ENCODE measurements at places on chromosomes 6 and 20.

GRCh38 chr20:63054681-63055240 lies 48.0 kb upstream of the BHLHE23 start:
- no peak for DNase-seq

DNA sequence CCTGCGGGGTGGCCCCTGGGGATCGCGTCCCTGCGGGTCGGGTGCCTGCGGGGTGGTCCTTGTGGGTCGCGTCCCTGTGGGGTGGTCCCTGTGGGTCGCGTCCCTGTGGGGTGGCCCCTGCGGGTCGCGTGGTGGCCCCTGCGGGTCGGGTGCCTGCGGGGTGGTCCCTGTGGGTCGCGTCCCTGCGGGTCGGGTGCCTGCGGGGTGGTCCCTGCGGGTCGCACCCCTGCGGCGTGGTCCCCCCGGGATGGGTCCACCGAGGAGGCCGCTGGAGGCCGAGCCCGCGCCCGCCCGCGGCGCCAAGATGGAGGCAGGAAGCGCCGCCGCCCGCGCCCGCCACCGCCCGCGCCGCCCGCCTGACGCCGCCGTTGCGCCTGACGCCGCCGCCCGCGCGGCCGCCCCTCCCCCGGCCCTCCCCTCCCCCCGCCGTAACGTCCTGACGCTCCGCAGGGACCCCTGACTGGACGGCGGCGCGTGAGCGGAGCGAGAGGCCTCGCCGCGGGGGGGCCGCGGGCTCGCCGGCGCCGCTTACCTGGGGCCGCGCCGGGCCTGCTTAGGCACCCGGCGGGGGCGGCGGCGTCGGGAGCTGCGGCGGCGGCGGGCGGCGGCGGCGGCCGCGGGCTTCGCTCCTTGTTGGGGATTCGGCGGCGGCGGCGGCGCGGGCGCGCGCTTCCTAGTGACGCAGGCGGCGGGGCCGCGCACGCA lies at the start of gene GMEB2:
Gene GMEB2 (minus strand): TSS at position 678 of the 705 bp plus-strand sequence. CDS start 7,704 bp downstream, outside the sequence.
- DNase-seq, result peak; percentile 57

- peak; percentile 38 for DNase-seq
These were observed 290.6 kb upstream of the ZNF337 start for GRCh38 chr20:25987073-25987927.

DNA sequence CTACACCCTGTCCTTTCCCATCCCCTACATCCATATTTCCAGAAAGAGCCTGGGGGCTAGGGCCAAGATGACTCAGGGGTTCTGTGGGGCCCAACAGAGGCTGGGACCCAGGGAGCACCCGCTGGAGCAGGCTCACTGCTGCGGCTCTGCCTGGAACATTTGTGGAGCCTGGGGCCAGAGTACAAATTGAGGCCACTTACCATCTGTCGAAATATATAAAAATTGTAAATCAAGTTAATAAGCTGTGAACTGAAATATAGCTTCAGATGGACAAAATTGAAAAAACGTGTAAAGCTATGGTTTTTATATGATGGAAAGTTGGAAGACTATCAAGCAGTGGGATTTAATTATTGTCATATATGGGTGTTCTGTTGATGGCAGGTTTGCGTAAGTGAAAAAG lies 82.9 kb upstream of the ATXN1 start:
- no peak for DNase-seq

- DNase-seq, result no peak
These were observed 6.9 kb downstream of the GRM4 start for GRCh38 chr6:34138914-34139510.

GRCh38 chr6:35185971-35186370 lies 27.8 kb upstream of the SCUBE3 start:
- DNase-seq, result no peak

DNA sequence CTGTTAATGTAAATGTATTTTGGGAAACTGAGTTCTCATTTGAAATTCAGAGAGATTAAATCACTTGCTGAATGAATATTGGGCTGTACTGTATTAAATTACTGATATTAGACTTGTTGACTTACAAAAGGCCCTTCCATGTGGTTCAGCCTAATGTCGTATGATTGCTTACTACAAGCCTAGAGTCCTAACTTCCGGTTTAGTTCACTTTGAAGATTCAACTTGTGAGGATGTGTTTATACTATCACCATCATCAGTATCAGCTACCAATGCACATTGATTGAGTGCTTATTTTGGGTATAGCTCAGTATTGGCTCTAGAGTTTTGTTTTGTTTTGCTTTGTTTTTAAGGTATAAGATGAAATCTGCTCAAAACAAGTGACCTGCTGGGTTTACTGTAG lies 48.3 kb downstream of the FAM217A start:
- DNase-seq, result no peak

- DNase-seq, result no peak
These were observed 70.9 kb downstream of the LCA5 start for GRCh38 chr6:79466207-79466834.

- DNase-seq, result no peak
These were observed 10.8 kb downstream of the HBS1L start for GRCh38 chr6:135043846-135044245.

DNA sequence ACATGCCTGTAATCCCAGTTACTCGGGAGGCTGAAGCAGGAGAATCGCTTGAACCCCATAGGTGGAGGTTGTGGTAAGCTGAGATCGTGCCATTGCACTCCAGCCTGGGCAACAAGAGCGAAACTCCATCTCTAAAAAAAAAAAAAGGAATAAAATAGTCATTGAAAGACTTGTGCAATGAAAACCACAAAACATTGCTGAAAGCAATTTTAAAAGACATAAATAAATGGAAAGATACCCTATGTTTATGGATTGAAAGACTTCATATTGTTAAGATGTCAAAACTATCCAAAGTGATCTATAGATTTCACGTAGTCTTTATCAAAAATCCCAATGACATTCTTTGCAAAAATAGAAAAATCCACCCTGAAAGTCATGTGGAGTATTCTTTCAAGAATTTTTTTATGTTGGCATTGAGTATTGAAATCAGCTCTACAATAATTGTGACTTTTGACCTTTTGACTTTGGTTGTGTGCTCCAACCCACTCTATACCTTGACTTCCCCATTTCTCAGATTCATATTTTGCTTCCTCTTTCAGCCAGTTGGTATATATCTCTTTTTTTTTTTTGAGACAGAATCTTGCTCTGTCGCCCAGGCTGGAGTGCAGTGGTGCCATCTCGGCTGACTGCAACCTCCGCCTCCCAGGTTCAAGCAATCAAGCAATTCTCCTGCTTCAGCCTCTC lies 45.5 kb upstream of the SLC23A2 start:
- no peak for DNase-seq

- DNase-seq, result no peak
These were observed 250.9 kb downstream of the TINAG start for GRCh38 chr6:54559136-54559535.

DNA sequence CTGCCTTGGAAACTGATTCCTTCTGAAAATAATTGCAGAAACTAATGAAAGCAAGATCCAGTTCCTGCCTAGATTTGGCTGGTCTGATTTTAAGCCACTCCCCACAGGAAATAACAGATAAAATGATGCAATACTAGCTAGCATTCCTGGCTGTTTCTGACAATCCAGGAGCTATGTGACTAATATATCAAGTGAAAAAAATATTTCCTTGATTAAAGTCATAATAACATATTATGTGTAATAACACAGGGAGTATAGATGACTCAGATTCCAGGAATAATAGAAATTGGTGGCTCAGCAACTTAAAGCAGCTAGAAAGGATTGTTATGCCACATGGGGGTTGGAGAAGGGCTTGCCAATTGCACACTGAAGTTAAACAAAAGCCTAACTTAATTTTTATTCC lies 182.7 kb upstream of the SALL4 start:
- no peak for DNase-seq

- no peak for DNase-seq
These were observed 108.2 kb downstream of the PLG start for GRCh38 chr6:160810238-160810637.

DNA sequence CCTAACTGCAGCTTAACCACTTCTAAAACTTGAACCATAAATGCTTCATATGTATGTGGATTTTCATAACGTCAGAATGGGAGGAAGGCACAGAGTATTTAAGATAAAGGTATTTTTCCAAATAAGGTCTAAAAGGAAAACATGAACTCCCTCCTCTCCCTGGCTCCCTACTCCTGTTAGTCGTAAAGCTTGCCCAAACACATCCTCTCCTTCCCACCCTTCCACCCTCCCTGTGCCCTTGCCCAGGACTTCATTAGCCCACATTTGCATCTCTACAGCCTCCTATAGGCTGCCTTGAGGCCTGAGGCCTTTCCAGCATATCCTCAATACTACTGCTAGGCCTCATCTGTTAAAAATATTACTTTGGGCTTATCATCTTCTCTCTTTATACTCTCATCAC lies 17.1 kb upstream of the SMIM13 start:
- DNase-seq, result no peak

- no peak for DNase-seq
These were observed 14.6 kb upstream of the FAXC start for GRCh38 chr6:99364026-99364425.

DNA sequence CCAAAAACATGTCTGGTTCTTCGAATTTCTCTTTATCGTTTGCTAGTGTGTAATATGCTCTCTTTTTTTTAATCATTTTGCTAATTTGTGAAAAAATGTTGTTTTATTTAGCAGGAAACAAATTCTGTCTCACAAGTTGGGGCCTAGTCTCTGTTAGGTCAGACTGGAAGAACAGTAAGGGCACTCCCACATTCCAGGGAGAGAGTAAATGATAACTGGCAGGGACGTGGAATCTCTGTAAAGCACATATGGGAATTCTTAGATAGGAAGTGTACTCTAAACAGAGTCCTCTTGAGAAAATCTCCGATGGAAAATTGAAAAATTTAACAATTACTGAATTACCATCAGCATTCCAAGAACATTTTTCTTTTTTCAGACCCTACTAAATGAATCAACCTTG lies 16.4 kb upstream of the CCDC28A start:
- DNase-seq, result no peak

DNA sequence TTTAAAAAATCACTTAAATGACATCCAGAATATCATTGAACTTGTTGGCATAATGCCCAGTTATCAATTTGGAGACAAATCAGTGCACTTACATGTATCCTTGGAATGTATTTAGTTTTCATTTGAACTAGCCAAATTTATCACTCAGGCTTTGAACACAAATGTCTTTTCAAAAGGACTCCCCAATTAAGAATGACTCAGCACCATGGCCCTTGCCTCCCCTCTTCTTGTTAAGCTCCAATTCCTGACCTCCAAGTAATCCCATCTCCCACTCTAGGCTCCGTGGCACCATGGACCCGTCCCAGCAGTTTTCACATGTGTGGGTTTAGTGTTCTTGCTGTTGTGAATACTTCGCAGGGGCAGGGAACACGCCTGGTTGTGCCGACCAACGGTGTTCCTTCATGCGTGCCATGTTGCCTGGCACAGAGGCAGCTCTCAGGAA lies 2.7 kb downstream of the AKAP12 start:
- DNase-seq, result no peak

Measured in activated CD4-positive, alpha-beta T cell treated with anti-CD3 and anti-CD28 coated beads for 24 hours (primary cell).